ENCODE measurements at places on chromosomes 11 and 22. TPM values are rescaled to one million over a fixed set of nuclear protein-coding genes. Genes with fewer than 3 reads are reported as not detected.
A peak's percentile ranks its signal among the peaks of the same experiment; 100 is the strongest.

- no peak for DNase-seq
Observed at GRCh38 chr11:46341454-46341853, 5.8 kb upstream of the DGKZ start.

Gene YAP1
- total RNA-seq = 0.45 TPM

- no peak for DNase-seq
Observed at GRCh38 chr11:121448431-121448941, 3.6 kb upstream of the SORL1 start.

Gene NTM
- total RNA-seq = not detected

- no peak for DNase-seq
Observed at GRCh38 chr11:121521145-121522042, 68.6 kb upstream of the SORL1-AS1 start.

DNA sequence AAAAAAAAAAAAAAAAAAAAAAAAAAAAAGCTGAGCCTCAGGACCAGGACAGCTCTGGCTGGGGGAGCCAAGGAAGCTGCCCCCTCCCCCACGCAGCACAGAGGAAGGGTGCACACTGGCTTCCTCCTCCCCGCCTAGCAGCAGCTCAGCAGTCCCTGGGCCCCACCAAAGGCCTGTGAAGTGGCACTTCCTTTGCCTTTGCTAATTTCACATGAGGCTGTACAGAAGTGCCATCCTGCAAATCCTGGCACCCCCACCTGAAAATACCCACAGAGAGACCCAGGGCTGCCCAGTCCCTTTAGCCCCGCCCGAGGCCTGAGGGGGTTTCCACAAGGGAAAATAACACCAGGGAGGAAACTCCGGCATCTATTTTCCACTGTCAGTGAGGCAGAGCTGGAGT, 3.9 kb downstream of the RHOG start:
- DNase-seq = peak; percentile 40

GRCh38 chr11:35412285-35412684, 7.1 kb downstream of the SLC1A2 start:
- no peak for DNase-seq

GRCh38 chr11:27119396-27119795, 78.8 kb downstream of the BBOX1 start:
- no peak for DNase-seq

DNA sequence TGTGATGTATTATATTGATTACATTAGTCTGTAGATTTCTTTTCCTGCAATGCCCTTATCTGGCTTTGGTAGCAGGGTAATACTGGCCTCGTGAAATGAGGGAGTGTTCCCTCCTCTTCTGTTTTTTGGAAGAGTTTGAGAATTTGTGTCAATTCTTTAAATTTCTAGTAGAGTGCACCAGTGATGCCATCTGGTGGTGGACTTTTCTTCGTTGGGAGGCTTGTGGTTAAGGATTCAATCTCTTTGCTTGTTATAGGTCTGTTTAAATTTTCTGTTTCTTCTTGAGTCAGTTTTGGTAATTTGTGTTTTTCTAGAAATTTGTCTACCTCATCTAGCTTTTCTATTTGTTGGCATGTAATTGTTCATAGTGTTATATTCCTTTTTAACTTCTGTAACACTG, 18.9 kb downstream of the SHANK3 start:
- DNase-seq = no peak

Gene PHF21B
- not detected for total RNA-seq

Gene TMPRSS4
- not detected for total RNA-seq

Gene FDX1
- 16.0 TPM for total RNA-seq

- DNase-seq = no peak
Observed at GRCh38 chr11:35923452-35923851, 20.4 kb upstream of the LDLRAD3 start.

GRCh38 chr22:24523873-24524272, 28.7 kb downstream of the UPB1 start:
- no peak for DNase-seq

Gene TCN1
- total RNA-seq = not detected

DNA sequence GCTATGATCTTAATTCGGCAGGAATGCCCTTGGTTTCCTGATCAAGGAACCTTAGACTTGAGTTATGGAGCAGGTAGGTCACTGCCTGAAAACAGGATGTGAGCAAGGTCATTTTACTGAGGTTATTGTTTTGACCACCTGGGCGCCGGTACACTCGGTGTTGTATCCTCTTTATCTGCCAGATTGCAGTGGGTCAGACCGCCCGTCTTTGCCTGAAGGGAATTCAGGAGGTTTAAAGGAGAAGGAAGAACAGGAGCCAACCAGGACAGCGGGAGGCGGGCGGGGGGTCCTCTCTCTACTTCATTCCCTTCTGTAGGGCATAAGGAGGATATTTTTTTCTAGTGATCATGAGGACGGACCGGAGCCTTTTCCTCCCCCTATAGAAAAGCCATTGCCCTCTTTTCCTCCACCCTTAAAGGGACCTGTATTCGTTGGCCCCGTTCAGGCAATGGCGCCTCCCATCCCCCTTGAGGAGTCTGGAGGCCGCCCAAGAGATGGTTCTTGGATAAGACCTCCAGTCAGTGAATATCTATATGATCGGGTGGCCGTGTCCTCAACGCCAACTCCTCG, 649 bp downstream of the MS4A15 start:
- no peak for DNase-seq

Gene VPREB3
- total RNA-seq = not detected
